ENCODE measurements at places on chromosomes 16 and 17.

- no peak for DNase-seq
These were observed 18.1 kb upstream of the ABCA8 start for GRCh38 chr17:68973098-68973846.

DNA sequence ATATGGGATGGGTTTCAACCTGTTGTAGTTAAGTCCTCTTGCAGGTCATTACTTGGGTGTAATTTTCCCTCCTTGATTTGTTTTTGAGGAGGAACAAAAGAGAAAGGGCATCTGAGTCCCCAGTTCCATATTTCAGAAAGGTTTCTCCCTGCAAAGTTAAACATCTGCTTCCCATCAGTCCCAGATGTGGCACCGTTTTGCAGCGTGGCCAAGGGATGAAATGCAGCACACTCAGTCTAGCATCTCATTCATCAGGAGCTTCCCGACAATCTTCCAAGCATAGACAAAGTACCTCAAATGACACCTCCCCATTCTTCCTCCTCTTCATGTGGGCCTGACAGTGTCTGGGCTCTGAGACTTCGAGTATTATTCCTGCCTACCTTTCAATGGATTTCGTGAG is 363.7 kb upstream of the SOX9 start:
- no peak for DNase-seq

DNA sequence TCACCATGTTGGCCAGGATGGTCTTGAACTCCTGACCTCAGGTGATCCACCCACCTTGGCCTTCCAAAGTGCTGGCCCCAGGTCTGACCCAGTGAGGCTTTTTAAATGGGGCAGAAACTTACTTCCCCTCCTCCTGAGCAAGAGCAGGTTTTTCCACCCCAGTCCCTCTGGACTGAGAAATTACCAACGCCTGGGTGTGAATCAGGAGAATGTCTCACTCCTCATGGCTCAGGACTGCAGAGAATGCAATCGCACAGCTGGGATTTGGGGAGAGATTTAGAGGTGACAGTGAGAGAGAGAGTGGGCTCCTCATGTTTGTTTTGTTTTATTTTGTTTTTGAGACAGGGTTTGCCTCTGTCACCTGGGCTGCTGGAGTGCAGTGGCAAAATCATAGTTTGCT is 203.6 kb downstream of the RAB11FIP4 start:
- no peak for DNase-seq

- DNase-seq: no peak
These were observed 98.8 kb upstream of the SHISA6 start for GRCh38 chr17:11142231-11142630.

DNA sequence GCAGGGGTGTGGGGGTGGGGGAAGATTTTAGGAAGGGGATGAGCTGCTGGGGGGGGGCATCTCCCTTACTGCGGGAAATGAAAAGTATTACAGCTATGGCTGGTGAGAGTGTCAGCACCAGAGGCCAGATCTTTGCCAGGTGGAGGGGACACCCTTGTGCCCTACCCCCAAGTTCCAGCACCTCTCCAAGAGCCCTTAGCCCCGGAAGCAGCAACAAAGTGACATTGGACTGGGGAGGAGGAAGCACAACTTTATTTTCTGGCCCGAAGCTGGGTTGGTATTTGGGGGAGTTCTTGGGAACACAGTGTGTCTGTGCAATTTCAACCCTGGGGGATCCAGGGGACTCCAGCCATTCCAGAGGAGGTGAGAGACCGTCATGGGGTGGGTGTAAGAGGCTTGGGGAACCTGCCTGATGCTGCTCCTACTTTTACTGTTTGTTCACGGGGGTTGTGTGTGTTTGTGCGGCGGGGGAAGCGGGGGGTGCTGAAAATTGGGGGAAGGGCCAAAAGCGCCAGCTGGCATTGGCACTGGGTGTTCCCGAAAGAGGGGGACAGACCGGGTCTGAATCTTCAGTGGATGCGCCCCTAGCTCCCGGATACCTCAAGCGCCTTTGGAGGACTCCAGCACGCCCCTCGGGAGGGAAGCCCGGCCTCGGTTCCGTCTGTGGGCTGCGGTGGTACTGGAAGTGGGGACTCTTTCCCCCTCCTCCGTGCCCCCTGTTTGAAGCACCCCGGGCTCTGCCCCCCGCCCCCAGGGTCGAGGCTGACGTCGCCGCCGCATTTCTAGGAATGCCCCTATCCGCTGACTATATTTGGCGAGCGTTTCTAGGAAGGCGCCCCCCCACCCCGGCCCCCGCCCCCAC is 230.3 kb downstream of the MRTFB start:
- no peak for DNase-seq

DNA sequence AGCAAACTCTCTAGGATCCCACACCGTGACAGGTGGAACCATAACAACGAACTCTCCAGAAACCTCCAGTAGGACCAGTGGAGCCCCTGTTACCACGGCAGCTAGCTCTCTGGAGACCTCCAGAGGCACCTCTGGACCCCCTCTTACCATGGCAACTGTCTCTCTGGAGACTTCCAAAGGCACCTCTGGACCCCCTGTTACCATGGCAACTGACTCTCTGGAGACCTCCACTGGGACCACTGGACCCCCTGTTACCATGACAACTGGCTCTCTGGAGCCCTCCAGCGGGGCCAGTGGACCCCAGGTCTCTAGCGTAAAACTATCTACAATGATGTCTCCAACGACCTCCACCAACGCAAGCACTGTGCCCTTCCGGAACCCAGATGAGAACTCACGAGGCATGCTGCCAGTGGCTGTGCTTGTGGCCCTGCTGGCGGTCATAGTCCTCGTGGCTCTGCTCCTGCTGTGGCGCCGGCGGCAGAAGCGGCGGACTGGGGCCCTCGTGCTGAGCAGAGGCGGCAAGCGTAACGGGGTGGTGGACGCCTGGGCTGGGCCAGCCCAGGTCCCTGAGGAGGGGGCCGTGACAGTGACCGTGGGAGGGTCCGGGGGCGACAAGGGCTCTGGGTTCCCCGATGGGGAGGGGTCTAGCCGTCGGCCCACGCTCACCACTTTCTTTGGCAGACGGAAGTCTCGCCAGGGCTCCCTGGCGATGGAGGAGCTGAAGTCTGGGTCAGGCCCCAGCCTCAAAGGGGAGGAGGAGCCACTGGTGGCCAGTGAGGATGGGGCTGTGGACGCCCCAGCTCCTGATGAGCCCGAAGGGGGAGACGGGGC is 1.3 kb downstream of the SPN start:
- DNase-seq: no peak

- DNase-seq: peak; percentile 3
These were observed 97.5 kb downstream of the METRNL start for GRCh38 chr17:83176623-83177583.

DNA sequence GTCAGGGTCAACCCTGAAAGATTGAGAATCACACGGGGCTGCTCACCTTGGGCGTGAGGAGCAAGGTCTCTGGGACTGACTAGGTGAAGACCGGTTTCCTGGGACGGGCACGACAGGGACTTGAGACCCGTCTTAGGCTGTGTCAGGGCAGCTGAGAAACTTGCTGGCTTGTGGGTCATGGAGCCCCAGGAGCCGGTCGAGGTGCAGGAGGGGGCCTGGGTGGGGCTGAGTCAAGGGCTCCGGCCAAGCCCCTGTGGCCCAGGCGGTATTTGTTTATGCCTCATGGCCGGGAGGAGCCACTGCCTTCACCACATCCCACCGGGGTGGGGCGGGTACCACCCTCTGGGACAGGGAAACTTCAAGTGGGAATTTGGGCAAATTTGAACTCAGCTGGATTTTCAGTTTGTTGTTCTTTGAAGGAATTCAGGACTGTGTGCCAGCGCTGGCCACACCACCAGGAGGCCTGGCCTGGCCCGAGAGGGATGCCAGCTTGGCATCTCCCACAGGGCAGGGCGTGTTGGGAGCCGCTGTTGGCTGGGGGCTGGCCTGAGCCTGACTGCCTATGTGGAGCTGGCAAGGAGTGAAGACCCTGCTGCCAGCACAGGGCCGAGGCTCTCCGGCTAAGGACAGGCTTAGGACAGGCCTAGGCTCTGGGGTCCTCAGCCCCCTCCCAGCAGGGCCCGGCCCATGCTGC is 116.1 kb downstream of the METRNL start:
- peak; percentile 3 for DNase-seq
